ENCODE measurements at places on chromosomes 2 and 18.

- H3K4me3 ChIP-seq, result no peak overlapping the region
- peaks cover 14% of the 10 kb centered on the region for H3K4me1 ChIP-seq
- DNase-seq, result peak; percentile 65
- H3K27ac ChIP-seq, result peak overlapping the region; percentile 95
- no peaks in the 10 kb centered on the region for H3K27me3 ChIP-seq
These were observed 93.1 kb downstream of the CABLES1 start for GRCh38 chr18:23228102-23229061.

DNA sequence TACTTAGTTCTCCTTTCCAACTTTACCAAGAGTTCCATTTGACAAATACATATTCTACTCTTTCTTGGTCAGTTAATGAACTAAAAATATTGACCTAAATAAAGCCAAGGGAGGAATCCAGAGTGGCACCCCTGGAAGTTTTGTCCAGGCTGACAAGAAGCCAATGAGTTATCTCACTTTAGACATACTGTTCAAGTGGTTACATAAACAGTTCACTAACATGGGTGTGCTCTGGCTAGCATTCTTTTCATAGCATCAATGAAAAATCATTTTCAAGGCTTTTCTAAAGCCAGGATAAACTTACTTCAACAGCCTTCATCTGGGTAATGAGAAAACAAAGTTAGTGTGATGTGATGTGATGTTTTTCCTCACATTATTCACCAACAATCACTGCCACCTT is 649.4 kb downstream of the TDRD15 start:
- DNase-seq, result no peak
- H3K27me3 ChIP-seq, result no peaks in the 10 kb centered on the region
- H3K4me3 ChIP-seq, result no peak overlapping the region
- H3K27ac ChIP-seq, result no peak overlapping the region
- H3K4me1 ChIP-seq, result no peaks in the 10 kb centered on the region
- no peaks in the 10 kb centered on the region for H3K36me3 ChIP-seq

DNA sequence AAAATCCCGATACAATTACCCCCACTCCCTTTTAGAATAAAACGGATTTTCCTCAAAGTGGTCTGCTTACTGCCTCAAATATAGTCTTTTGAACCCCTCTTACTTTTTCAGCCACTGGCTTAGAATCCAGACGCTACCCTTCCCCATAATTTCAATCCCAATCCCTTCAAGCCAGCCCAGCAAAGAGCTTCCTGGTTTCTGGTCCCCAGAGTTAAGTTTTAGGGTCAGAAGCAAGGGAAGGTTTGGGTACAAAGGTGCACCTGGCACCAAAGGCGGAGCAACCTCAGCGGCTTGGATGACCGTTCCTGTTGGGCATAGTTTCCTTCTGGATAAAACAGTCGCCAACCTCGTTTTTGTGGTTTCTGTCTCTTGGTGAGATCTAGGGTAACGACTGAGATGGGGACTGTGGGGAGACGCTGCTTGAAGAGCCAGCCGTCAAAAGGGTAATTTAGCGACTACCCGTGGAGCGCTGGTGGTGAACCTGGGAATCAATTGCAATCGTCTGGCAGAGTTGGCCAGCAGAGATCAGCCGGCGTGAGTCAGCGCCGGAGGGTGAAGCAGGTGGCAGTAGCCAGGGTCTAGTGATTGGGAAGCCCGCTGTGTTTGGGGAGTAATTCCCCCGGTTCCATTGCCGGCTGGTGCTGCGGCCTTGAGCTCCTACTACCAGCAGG is 1.6 kb downstream of the FEV start:
- no peak overlapping the region for H3K4me3 ChIP-seq
- no peak for DNase-seq
- H3K4me1 ChIP-seq, result peaks cover 29% of the 10 kb centered on the region
- H3K36me3 ChIP-seq, result no peaks in the 10 kb centered on the region
- H3K27ac ChIP-seq, result no peak overlapping the region

GRCh38 chr2:233228376-233228775 is 23.1 kb upstream of the ATG16L1 start:
- no peak for DNase-seq
- no peaks in the 10 kb centered on the region for H3K4me1 ChIP-seq
- H3K4me3 ChIP-seq, result no peak overlapping the region
- H3K36me3 ChIP-seq, result no peaks in the 10 kb centered on the region
- no peak overlapping the region for H3K27ac ChIP-seq

DNA sequence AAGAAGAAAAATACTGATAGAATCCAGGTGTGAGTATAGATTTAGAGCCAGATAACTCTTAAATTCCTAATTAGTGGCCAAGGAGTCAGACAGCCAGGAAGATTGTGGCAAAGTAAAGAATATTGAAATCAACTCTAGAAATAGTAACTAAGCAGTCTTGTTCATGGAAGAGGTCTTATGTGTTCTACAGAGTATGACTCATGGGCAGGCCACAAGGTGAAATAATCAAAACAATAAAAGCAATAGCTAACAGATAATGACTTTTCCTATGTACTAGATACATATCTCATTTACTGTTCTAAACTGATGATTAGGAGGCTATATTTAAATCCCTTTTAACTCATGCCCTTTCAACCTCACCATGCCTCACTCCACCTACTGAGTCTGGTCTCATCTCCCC is 227.4 kb upstream of the COL3A1 start:
- DNase-seq, result no peak
- no peak overlapping the region for H3K4me3 ChIP-seq
- no peaks in the 10 kb centered on the region for H3K4me1 ChIP-seq
- H3K36me3 ChIP-seq, result no peaks in the 10 kb centered on the region

DNA sequence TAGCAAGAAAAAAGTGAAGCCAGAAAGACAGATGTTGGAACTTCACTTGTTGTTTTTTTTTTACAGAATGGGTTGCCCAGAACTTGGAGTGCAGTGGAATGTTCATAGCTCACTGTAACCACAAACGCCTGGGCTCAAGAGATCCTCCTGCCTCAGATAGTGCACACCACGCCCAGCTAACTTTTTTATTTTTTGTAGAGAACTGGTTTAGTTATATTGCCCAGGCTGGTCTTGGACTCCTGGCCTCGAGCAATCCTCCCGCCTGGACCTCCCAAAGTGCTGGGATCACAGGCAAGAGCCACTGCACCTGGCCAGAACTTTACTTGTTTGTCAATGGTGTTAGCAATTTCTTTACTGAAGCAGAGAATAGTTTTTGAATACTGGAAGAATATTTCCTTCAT is 11.9 kb upstream of the ASPRV1 start:
- no peaks in the 10 kb centered on the region for H3K27me3 ChIP-seq
- H3K4me3 ChIP-seq, result no peak overlapping the region
- H3K36me3 ChIP-seq, result no peaks in the 10 kb centered on the region
- no peaks in the 10 kb centered on the region for H3K4me1 ChIP-seq
- no peak overlapping the region for H3K27ac ChIP-seq

- peaks cover 12% of the 10 kb centered on the region for H3K4me1 ChIP-seq
- H3K36me3 ChIP-seq, result no peaks in the 10 kb centered on the region
- H3K4me3 ChIP-seq, result peak overlapping the region; percentile 81
- DNase-seq, result peak; percentile 36
These were observed 579 bp downstream of the LOXL3 start for GRCh38 chr2:74552914-74553811.

- no peaks in the 10 kb centered on the region for H3K4me1 ChIP-seq
- no peak overlapping the region for H3K27ac ChIP-seq
- H3K4me3 ChIP-seq, result no peak overlapping the region
- DNase-seq, result no peak
These were observed 10.8 kb downstream of the GLS start for GRCh38 chr2:190891372-190891771.

- no peak overlapping the region for H3K4me3 ChIP-seq
- no peaks in the 10 kb centered on the region for H3K4me1 ChIP-seq
- no peaks in the 10 kb centered on the region for H3K36me3 ChIP-seq
- no peak for DNase-seq
These were observed 9.8 kb downstream of the KCNF1 start for GRCh38 chr2:10921525-10921924.

- no peaks in the 10 kb centered on the region for H3K27me3 ChIP-seq
- DNase-seq, result no peak
- H3K4me3 ChIP-seq, result no peak overlapping the region
- H3K4me1 ChIP-seq, result no peaks in the 10 kb centered on the region
- no peaks in the 10 kb centered on the region for H3K36me3 ChIP-seq
- no peak overlapping the region for H3K27ac ChIP-seq
These were observed 593.7 kb downstream of the NRXN1 start for GRCh38 chr2:50438259-50438658.

DNA sequence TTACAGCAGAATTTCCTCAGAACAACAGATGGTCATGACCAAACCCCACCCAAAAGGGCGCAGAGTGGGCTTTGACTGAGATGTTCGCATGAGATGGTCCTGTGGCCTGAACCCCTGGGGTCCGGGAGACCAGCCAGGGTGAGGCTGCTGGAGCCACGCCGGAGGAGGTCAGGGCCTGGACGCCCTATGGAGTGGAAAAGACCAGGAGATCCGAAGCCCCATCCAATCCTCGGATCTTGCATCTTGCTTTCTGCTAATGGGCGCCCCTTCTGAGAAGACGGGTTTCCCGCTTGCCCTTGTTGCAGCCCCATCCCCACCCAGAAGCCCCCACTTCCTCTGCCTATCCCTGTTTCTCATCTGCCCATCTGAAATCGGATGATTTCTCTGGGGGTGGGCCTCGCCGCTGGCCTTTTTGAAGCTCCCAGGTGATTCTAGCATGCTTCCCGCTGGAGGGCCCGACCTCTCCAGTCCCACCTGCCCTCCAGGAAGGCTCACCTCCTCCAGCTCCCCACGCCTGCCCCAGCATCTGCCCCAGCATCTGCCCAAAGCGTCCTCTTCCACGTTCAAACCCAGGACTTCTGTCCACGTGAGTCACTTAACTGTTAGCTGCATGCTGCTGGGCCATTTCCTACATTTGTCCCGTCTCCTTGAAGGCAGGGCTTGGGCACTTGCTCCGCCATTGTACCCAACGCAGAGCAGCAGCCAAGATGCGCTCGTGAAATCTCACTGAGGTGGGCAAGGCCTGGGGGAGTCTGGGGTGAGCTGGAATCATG is 4.3 kb upstream of the CNDP1 start:
- no peak overlapping the region for H3K4me3 ChIP-seq
- H3K27me3 ChIP-seq, result no peaks in the 10 kb centered on the region
- DNase-seq, result no peak

DNA sequence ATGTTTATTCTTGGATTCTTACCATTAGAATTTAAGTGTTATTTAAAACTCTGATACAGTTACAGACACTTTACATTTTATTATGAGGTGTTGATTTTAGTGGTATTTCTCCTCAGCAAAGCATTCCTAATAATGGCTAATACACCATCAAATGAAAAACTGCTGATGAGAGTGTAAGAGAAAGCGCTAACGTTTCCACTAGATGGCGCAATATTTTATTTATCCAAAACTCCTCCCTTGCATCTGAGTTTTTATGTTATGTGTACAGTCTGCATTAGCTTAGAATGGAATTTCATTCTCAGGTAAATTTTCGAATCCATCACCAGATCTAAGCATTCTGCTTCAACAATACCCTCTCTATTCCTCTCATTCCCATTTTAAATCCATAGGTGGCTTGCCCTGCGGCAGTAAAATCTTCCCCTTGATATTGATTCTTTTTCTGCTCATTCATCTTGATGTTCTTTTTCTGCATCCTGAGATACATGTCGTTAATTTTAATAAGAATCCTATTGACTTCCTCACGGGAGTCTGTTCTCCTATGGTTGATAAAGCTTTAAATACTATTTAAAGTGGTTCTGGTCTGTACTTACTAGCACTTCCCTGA is 53.9 kb downstream of the PRKRA start:
- DNase-seq, result no peak
- H3K36me3 ChIP-seq, result no peaks in the 10 kb centered on the region
- no peaks in the 10 kb centered on the region for H3K27me3 ChIP-seq
- no peak overlapping the region for H3K27ac ChIP-seq
- H3K4me1 ChIP-seq, result no peaks in the 10 kb centered on the region

GRCh38 chr2:31302940-31303563 is 69.1 kb downstream of the EHD3 start:
- no peak overlapping the region for H3K27ac ChIP-seq
- no peak overlapping the region for H3K4me3 ChIP-seq
- no peaks in the 10 kb centered on the region for H3K36me3 ChIP-seq
- H3K4me1 ChIP-seq, result no peaks in the 10 kb centered on the region
- DNase-seq, result no peak
- H3K27me3 ChIP-seq, result no peaks in the 10 kb centered on the region

GRCh38 chr2:137826373-137827372 is 137.6 kb upstream of the HNMT start:
- H3K4me1 ChIP-seq, result no peaks in the 10 kb centered on the region
- DNase-seq, result no peak
- H3K4me3 ChIP-seq, result no peak overlapping the region
- no peak overlapping the region for H3K27ac ChIP-seq

DNA sequence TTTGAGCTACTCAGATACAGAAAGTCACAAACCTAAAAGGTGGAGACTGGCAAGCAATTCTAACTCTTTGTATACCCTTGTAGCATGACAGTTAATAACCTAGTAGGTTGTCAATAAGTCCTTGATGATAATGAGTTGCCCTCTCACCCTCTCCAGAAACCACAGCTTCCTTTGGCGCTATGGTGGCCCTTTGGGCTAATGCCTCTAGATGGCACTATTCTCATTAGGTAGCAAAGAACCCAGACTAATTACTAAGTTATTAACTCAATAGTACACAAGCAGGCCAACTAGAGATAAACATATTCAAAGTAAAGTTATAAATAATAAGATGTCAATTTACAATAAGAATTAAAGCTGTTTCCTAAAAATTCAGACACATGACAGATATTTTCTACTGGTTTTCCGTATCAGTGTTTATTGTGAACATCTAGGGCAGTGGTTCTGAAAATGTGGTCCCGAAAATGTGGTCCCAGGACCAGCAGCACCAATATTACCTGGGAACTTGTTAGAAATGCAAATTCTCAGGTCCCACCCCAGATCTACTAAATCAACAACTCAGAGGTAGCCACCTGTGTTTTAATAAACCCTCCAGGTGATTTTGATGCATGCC is 41.1 kb downstream of the LDAH start:
- no peak for DNase-seq
- H3K27me3 ChIP-seq, result no peaks in the 10 kb centered on the region
- H3K4me1 ChIP-seq, result no peaks in the 10 kb centered on the region
- no peak overlapping the region for H3K27ac ChIP-seq

- H3K4me3 ChIP-seq, result no peak overlapping the region
- H3K36me3 ChIP-seq, result no peaks in the 10 kb centered on the region
- no peak overlapping the region for H3K27ac ChIP-seq
- DNase-seq, result no peak
- no peaks in the 10 kb centered on the region for H3K4me1 ChIP-seq
- no peaks in the 10 kb centered on the region for H3K27me3 ChIP-seq
These were observed 70.8 kb downstream of the MYO3B start for GRCh38 chr2:170248574-170249393.

DNA sequence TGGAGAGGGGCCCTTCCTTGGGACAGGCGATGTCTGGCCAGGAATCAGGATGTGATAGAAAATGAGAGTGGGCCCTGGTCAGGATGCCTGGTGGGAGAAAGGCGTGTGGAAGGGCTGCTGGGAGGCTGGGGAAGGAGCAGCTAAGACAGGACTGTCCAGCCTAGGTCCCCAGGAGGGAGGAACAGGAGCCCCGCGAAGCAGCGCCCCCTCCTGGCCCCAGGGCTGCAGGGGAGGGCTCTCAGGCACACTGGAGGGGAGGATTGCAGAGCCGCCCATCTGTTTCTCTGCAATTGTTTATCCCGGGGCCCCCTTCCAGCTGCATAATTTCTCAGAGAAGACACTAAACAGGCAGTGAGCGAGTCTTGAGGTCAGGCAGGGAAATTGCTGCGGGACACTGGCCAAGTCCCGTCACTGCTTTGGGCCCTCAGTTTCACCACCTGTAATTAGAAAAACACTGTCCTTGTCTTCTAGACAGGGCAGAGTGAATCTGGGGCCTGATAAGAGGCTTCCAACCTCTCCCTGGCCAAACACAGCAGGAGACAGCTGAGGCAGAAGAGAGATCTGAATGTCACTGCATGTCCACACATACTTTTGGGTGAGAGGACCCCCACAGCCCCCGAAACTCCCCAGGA is 3.9 kb upstream of the NPPC start:
- no peak overlapping the region for H3K4me3 ChIP-seq
- peak; percentile 82 for DNase-seq
- no peaks in the 10 kb centered on the region for H3K4me1 ChIP-seq

Measured in uterus (tissue), 4 donors.